Activated naive CD4-positive, alpha-beta T cell treated with anti-CD3 and anti-CD28 coated beads for 36 hours (primary cell): ENCODE measurements at places on chromosomes 16 and 17.

- DNase-seq: no peak
These were observed 28.4 kb upstream of the NPTX1 start for GRCh38 chr17:80504686-80505413.

DNA sequence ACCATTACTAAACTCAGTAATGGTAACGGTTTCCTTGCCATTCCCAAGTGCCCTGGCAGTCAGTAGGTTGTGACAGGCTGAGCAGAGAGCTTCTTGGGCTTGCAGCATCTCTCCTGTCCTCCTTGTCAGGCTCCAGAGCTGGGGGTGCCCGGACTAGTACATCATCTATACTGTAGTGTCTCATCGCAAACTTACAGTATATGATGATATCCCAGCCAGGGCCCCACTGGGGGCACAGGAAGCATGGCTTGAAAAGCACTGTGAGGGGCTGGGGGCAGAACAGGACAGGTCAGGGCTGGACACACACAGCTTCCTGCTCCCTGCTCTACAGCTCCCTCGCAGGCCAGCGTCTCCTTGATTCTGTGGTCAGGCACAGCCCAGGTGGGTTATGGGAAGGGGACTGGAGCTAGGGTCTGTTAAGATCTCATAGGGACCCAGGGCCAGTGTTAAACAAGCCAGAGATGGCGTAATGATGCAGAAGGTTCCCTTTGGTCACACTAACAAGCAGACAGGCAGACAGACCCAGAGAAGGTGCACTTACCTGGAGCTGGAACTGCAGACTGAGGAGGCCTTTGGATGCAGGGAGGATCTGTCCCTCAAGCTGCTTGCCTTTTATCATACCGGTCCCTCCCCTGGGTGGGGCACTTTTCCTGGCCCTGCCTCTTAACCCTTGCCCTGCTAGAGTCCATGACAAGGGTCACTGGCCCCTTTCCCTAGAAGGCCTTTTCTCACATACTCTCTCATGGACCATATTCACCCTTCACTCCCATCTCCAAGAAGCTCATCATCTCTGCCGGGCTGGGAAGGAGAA lies 6.8 kb downstream of the ERAL1 start:
- DNase-seq: no peak

DNA sequence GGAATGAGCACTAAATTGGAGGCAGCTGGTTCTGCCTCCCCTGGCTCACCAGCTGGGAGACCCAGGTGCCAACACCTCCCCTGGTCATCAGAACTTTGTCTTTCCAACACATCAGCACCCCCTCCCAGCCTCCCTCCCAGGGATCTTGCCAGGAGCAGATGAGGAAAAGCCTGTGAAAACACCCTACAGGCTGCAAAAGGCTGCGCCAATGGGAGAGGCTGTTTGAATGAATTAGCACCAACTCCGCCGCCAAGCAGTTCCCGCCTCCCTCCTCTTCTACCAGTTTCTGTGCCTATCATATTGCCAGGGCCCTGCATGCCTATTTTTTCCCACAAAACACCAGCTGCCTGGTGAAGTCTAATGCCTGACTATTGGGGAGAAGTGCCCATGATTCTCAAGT lies 137.0 kb downstream of the AIPL1 start:
- DNase-seq: no peak

GRCh38 chr16:66713076-66713475 lies 16.5 kb upstream of the CMTM4 start:
- no peak for DNase-seq

- no peak for DNase-seq
These were observed 45.2 kb downstream of the TMEM100 start for GRCh38 chr17:55677446-55677845.

DNA sequence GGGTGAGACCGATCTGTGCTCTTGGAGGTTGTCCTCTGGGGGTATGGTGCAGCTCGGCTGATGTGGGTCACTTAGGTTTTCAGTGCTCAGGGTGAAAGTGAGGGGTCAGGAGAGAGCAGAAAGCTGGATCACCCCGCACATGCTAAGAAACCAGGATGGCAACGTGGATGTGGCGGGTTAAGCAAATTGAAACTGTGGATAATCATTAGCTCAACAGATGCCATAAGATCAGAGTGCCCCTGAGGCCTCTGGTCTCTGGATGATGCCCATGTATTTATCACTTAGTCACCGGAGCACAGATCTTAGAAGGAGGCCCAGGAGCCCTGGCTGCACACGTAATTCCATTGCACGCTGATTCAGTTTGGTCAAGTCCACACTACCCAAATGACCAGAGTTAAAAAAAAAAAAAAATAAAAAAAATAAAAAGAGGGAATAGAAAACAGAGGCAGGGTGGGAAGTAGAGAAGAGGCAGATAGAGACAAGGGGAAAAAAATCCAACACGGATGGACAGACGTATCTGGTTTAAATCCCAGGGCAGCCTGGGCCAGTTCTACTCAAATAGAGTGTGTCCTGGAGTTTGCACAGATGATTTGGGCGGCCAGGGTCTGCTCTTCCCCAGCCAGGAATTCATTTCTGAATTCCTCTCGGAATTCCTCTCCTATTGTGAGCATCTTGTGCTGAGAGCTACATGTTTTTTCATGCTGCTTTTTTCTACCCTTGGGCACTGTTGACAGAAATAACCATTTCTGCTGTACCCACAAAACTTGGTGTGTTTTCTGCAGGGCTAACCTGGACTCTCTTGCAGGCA lies 378.3 kb downstream of the CPPED1 start:
- DNase-seq: no peak

- no peak for DNase-seq
These were observed 456.2 kb downstream of the XYLT1 start for GRCh38 chr16:17014484-17015121.
